ENCODE measurements at places on chromosomes 3 and 15.

- no peak for DNase-seq
Measured at GRCh38 chr3:80993241-80993945, 768.1 kb downstream of the GBE1 start.

GRCh38 chr3:52682016-52682415 is 3.7 kb downstream of the PBRM1 start:
- no peak for DNase-seq

DNA sequence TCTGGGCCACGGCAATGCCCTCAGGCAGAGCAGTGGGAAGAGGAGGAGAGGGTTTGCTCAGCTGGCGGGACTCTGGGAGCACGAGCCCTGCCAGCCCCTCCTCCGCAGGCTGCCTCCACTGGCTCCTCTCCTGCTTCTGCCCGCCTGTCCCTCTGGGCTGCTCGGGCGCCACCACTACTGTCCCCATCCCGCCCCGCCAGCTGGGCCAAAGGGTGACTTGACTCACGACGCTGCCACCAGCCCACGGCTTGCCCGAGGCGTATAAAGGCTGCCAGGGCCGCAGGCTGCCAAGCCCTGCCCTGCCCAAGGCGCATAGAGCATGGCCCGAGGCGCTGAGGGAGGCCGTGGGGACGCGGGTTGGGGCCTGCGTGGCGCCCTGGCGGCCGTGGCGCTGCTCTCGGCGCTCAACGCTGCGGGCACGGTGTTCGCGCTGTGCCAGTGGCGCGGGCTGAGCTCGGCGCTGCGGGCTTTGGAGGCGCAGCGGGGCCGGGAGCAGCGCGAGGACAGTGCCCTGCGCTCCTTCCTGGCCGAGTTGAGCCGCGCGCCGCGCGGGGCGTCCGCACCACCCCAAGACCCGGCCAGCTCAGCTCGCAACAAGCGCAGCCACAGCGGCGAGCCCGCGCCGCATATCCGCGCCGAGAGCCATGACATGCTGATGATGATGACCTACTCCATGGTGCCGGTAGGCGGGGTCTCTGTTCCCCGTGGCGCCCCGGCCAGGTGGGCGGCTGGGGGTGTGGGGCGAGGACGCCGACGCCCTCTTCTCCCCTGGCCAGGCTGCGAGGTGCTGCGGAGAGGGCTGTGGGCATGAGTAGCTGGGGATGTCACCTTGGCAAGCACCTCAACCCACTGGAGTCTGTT is at the start of gene GLDN:
Gene GLDN, plus strand, starts transcription at position 290 of the 861 bp plus-strand sequence. Its CDS starts 30 bp downstream, at position 320.
- DNase-seq = no peak

- DNase-seq = peak; percentile 85
Measured at GRCh38 chr15:65530318-65531111, at the start of gene HACD3. TSS of gene HACD3 (plus strand) at chr15:65530463. CDS start at chr15:65530632, 169 bp downstream.

- no peak for DNase-seq
Measured at GRCh38 chr3:82891028-82891427, 1129.6 kb upstream of the GBE1 start.

DNA sequence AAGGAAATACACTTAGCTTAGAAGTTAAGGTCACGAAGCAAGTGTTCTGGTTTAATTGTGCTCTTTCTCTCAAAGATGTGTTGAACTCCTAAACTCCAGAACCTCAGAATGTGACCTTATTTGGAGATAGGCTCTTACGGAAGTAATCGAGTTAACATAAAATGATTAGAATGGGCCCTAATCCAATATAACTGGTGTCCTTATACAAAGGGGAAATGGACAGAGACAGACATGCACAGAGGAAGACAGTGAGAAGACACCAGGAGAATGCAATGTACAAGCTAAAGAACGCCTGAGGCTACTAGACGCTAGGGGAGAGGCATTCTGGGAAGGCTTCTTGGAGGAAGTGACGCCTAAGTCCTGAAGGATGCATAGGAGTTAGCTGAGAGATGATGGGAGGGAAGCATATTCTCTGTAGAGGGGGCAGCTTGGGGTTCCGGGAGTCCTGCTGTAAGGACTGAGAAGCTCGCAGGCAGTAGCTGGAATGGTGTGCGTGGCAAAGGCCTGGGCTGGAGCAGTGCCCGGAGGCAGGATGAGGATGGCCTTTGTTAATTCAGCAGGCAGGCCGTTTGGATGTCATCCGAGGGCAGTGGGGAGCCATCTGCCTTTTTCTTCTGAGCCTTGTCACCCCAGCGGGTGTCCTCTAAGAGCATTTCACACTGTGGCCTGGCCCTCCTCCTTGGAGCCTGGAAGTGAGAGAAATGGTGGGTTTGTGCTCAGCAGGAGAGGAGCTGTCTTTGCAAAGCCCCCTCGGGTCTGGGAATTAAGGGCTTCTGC is 513.4 kb downstream of the SHQ1 start:
- no peak for DNase-seq

GRCh38 chr3:62318752-62319569 is 54.4 kb downstream of the FEZF2 start:
- peak; percentile 53 for DNase-seq

GRCh38 chr15:100341239-100341749 is 481 bp downstream of the ADAMTS17 start:
- peak; percentile 31 for DNase-seq

DNA sequence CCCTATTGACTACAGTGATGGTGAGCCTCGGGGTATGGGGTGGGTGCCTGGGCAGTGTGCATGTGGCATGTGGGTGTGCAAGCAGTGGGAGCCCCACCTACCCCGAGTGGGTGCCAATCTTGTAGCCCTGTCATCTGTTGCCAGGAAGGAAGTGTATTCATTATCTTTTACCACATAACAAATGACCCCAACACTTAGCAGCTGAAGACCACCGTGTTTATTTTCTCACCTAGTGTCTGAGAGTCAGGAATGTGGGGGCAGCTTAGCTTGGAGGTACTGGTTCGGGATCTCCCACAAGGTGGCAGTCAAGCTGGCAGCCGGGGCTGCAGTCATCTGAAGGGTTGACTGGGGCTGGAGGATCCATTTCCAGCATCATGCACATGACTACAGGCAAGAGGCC is 21.7 kb downstream of the XYLB start:
- DNase-seq = peak; percentile 16

GRCh38 chr3:195195321-195196209 is 75.4 kb downstream of the XXYLT1 start:
- no peak for DNase-seq

GRCh38 chr3:162295323-162295983 is 798.8 kb downstream of the OTOL1 start:
- no peak for DNase-seq

GRCh38 chr15:70358871-70359647 is 261.3 kb upstream of the TLE3 start:
- DNase-seq = no peak

DNA sequence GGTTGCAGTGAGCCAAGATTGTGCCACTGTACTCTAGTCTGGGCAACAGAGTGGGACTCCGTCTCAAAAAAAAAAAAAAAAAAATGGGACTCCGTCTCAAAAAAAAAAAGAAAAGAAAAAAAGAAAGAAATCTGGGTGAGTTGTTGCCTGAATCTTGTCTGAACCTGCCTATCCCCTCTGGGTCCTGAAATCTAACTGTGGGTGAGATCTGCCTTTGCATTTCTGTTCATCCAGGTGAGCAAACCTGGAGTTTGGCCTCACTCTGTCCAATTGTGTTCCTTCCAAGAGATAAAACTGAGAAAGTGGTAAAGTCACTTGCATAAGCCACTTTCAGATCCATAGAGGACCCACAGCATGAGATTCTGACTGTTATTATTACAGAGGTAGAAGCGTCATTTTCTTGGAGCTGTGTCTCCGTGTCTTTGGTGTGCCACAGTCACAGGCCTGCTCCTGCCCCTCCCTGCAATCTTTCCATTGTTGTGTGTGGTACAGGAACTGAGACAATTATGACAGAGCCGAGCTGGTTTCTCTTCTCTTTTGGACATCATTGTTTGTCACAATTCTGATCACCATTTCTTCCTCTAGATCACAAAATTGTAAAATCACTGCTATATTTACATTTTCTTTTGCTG is 235.9 kb downstream of the LPP start:
- peak; percentile 4 for DNase-seq

DNA sequence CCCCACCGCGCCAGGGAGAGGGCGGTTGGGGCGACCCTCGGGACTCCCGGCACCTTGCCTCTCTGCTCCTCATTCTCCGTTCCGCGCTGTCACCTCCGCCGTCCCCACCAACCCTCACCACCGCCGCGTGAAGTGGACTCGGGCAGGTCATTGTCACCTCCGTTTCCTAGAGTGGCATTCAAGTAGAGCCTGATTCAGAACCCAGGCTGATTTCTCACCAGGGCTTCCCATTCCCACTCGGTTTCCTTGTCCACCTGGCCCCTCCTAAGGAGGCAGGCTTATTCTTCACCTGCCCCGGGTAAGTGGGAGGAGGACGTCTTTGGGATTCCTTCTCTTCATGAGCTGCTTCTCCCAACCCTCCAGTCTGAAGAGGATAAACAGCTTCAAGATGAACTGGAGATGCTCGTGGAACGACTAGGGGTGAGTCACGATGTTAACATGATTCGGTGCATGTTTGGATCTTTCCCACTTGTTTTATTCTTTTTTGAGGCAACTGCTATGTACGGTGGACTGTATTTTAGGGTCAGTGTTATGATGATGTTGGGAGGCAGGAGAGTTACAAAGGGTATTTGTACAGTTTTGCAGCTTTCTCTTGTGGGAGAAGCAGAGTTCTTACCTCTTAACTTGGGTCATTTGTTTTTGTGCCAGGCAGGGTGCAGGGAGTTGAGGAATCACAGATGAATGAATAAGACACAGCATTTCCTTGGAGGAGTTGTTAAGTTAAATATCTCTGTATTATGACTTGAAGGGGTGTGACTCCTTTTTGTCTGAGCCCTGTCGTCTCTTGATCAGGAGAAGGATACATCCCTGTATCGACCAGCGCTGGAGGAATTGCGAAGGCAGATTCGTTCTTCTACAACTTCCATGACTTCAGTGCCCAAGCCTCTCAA is 692 bp downstream of the PSMD2 start:
- no peak for DNase-seq

DNA sequence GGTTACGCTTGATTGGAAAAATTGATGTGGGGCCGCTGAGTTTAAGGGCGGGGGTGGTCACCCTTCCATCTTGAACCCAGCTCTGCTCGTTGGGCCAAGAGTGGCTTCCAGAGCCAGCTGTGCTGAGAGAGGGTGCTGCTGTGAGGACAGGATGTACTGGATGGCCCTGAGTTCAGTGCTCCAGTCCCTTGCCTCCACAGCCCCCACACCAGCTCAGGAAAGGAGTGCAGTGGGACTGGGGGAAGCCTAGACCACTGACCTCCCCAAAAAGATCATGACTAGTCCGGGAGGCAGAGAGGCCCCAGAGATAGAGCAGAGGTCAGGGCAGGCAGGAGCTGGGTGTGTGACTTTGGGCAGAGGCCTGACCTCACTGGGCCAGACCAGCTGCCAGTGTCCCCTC is 4.0 kb upstream of the PTH1R start:
- no peak for DNase-seq

DNA sequence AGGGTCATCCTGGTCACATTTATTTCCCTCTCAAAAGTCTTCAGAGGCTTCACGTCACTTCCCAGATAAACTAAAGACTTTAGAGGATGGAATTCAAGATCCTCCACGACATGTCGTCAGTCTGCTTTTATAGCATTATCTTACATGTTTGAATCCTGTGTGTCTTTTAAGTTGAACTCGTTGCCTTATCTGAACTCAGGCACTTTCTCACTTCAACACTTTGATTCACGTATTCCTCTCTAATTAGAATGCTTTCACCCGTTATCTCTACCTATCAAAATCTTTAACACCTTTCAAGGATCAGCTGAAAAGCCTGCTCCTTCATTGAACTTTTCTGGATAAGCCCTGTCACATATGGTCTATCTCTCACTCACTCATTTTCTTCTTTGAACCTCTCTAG is 97.1 kb downstream of the MAP2K5 start:
- no peak for DNase-seq

GRCh38 chr3:116905794-116906193 is 196.2 kb downstream of the TUSC7 start:
- DNase-seq = no peak
